Stimulated activated CD4-positive, alpha-beta T cell treated with anti-CD3 and anti-CD28 coated beads, Interleukin-12 subunit alpha, Interleukin-12 subunit beta, amount 100 ng/mL, for 48 hours (primary cell): ENCODE measurements at places on chromosomes 3 and 15.

DNA sequence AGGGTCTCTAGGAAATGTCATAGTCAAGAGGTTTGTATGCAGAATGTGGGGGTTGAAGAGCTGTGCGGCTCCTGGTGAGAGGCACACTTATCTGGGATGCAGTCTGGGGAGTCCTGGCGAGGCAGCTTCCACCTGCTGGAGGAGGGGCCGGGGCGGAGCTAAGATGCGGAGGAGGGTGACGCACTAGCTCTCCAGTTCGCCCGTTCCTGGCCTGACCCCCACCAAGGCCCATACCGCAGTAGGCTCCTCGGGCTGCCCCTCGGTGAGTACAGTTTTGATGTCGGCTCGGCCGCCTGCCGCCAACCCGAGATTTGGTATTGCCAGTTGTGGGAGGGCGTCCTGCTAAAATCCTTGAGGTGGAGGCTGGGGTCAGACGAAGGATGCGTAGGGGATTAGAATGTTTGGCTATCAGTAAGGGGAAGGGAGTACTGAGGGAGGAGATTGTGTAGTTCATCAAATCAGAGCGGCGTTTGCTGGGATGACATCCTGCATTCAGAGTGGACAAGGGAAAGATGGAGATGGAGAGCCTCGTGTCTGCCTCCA is at the start of gene SCG5:
Gene SCG5 (plus strand): TSS at position 194 of the 543 bp plus-strand sequence. CDS start 1,883 bp downstream, outside the sequence.
- DNase-seq = no peak

GRCh38 chr3:18687286-18687685 is 262.1 kb upstream of the SATB1 start:
- no peak for DNase-seq

- DNase-seq = no peak
These were observed 153.4 kb upstream of the UMPS start for GRCh38 chr3:124576565-124577493.

- DNase-seq = no peak
These were observed 166.1 kb downstream of the OSBPL10 start for GRCh38 chr3:31815006-31815405.

DNA sequence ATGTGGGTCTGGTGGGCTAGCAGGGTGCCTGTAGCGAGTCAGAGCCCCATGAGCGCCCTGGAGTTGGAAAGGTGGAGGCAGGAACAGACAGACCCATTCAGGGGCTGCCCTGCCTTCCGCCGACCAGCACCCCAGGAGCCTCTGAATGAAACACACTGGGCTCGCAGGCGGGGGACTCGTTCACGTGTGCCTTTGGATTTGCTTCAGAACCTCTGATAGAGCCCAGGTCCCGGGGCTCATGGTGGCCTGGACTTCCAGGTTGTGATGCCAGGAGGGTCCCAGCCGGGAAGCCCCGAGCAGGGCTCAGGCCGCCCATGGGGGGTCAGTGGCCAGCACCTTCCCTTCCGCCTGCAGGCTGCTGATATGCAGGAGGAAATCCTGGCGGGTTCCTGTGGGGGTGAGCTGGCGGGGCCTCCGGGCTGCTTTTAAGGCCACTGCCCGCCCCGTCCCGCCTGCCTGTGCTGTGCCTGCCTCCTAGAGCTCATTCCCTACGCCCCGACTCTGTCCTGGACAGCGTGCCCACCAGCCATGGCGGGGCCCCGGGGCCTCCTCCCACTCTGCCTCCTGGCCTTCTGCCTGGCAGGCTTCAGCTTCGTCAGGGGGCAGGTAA is at the start of gene STAB1:
Gene STAB1 (plus strand): TSS at position 453 of the 610 bp plus-strand sequence. CDS start 76 bp downstream, at position 529.
- DNase-seq = no peak

- no peak for DNase-seq
These were observed 311.0 kb downstream of the MCTP2 start for GRCh38 chr15:94542391-94542790.

DNA sequence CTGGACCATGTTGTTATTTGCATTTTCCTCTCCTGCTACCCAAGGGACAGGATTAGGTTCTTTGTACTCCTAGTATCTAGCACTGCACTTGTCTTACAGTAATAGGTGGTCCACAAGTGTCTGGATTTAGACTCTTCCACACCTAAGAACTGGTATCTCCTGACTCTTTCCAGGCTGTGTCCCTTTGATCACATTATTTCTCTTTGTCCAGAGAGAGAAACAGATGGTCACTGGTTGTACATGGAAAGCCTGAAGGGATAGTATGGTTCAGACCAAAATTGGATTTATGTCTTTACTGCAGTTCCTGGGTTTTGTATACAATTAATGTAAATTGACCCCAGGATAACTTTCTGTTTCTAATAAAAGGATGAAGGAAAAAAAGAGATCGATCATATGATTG is 64.0 kb downstream of the PDE8A start:
- no peak for DNase-seq

- DNase-seq = no peak
These were observed 46.7 kb downstream of the ARNT2 start for GRCh38 chr15:80450811-80451321.

GRCh38 chr3:47239929-47240328 is 42.7 kb downstream of the KIF9 start:
- DNase-seq = no peak

GRCh38 chr3:43390255-43390588 is 103.9 kb downstream of the SNRK start:
- no peak for DNase-seq

GRCh38 chr3:159149633-159150032 is 347.8 kb downstream of the MFSD1 start:
- DNase-seq = no peak

GRCh38 chr3:184117636-184118035 is 17.5 kb upstream of the EIF2B5 start:
- no peak for DNase-seq

DNA sequence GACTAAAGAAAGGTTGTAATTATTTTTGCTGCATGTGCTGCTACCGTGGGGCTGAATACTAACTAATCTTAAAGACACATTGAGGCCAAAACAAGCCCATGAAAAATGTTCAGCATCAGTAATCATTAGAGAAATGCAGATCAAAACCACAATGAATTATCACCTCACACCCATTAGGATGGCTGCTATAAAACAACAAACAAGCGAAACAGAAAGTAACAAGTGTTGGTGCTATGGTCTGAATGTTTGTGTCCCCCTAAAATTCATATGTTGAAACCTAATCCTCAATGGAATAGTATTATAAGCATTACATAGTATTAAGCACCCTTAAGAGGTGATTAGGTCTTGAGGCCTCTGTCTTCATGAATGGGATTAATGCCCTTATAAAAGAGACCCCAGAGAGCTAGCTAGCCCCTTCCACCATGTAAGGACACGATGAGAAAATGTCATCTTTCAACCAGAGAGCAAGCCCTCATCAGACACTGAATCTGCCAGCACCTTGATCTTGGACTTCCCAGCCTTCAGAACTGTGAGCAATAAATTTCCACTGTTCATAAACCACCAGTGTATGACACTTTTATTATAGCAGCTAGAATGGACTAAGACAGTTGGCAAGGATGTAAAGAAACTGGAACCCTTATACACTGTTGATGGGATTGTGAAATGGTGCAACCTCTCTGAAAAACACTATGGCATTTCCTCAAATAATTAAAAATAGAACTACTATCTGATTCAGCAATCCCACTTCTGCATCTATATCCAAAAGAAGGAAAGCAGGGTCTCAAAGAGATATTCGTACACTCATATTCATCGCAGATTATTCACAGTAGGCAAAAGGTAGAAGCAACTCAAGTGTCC is 76.1 kb downstream of the REC114 start:
- no peak for DNase-seq

GRCh38 chr3:195542316-195542697 is 818 bp downstream of the PPP1R2 start:
- no peak for DNase-seq

DNA sequence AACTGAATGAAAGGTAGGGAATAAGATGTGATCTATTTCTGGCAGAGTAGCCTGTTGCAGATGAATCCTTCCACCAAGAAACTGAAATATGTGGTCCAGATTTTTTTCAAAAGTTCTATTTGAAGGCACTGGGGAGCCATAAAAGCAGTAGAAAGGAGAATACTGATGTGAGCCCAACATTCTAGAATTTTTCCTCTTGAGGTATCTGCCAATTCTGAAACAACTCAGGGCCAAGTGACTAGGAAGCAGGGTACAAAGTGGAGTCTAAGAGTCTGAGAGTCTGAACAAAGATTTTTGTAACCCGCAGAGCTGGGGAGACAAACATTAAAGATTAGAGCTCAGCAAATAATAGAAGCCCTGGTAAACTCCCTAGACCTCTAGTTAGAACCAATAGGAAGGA is 58.3 kb upstream of the SLCO3A1 start:
- no peak for DNase-seq

DNA sequence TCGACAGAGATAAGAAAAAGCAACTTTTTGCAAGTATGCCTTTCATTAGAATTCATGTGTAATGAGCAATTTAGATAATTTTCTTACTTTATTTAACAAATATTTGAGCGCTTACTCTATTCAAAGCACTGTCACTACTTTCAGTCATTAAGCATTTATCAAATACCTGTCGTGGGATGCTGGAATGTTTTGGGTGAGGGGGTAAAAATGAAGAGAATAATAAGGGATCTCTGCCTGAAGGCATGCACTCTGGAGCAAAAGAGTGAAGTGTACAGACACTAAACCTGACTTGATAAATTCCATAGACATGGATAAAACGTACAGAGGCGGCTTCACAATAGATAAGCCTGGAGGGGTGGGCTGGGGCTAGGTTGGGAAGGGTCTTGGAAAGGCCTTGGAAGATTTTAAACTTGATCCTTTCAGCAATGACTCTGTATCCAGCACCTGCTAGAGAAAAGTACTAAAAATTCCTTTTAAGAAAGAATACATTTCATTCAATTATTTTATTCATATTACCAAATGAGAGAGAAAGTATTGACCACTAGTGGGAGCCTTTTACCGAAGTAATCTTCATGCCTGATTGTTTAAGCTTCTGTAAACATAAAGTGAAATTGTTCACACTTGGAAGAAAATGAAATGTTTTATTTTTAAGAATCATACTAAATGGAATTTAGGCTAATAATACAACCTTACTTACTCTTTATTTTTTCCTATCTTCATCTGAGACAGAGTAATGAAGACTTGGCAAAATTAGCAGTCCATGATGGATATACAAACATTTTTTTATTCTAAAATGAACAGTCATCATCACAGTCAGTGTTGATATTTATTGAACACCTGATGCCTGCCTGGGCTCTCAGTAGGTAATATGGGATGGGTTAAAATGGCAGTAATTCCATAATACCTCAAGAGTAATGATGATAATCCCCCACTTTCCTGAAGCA is 113.2 kb downstream of the PPP2R3A start:
- no peak for DNase-seq

- DNase-seq = peak; percentile 7
These were observed 1.1 kb downstream of the PDIA5 start for GRCh38 chr3:123067689-123068600.

GRCh38 chr3:157238457-157238856 is 78.5 kb upstream of the CCNL1 start:
- no peak for DNase-seq

GRCh38 chr3:152266221-152266995 is 2.3 kb upstream of the MBNL1 start:
- no peak for DNase-seq

- DNase-seq = no peak
These were observed 123.8 kb upstream of the DAZL start for GRCh38 chr3:16728770-16729745.

DNA sequence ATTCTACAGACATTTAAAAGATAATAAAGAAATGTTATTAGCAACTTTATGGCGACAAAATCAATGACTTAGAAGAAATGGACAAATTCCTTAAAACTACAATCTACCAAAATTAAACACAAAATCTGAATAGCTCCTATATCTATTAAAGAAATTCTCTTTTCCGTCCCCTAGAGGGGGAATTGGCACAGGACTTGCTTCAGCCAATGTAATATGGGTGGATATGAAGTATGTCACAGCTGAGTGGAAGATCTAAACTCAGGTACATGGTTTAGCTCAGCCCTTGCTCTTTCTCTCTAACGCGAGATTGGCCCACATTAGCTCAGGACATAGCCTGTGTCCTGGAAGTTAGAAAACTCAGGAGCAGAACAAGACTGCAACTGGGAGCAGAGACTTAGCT is 79.3 kb downstream of the DNAH12 start:
- DNase-seq = no peak

DNA sequence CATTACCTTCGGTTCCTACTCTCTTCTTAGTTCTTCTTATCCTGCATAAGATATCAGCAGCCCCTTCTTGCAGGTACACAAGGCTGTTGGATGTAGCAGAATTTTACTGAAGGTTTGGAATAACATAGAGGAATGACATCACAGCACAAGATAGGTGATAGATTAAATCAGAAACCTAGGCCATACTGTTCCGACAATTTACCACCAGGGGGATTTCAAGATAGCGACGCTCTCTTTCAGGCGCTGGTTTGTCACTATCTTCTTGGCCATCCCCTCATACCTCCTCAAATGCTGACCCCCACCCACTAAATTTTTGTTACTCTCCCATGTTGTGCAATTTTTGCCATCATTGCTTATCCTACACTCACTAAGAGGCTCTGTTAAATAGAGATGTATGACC is 3.5 kb downstream of the SIDT1 start:
- DNase-seq = no peak

GRCh38 chr3:119221779-119222320 is 18.8 kb downstream of the B4GALT4 start:
- no peak for DNase-seq

DNA sequence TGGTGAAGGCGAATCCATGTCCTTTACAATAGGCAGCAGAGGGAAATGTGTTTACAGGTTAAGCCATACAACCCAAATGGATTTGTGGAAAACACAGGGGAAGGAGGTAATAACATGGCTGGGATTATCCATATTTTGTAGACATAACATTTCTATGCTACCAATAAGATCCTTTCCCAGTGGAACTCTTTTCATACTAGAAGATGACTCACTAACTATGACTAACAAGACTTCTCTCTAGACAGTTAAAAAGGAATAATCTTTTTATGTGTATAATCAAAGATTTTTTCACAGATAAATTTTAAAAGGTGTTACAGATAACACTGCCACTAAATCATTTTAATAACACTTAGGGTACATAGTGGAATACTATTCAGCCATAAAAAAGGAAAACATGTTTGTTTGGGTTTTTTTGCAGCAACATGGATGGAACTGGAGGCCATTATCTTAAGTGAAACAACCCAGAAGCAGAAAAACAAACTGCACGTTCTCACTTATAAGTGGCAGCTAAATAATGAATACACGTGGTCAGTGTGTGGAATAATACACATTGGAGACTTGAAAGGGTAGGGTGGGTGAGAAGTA is 39.6 kb downstream of the VPS13C start:
- DNase-seq = no peak

- DNase-seq = peak; percentile 41
These were observed 77.8 kb downstream of the NBEAL2 start for GRCh38 chr3:47057212-47057671.

- DNase-seq = no peak
These were observed 423.7 kb upstream of the SEMA6D start for GRCh38 chr15:47293466-47294162.

- no peak for DNase-seq
These were observed 36.5 kb downstream of the NCK1 start for GRCh38 chr3:136898549-136898948.

- DNase-seq = no peak
These were observed 19.4 kb downstream of the CA12 start for GRCh38 chr15:63362196-63362595.

GRCh38 chr15:101024706-101025500 is 105.7 kb downstream of the LRRK1 start:
- DNase-seq = no peak
